T-helper 2 cell treated with Interferon-gamma antibody and Interleukin-4, amounts not matched to agents 5 μg/mL and 100 μg/mL, for 36 hours (primary cell): ENCODE measurements at places on chromosomes 1 and 21.
A peak's percentile ranks its signal among the peaks of the same experiment; 100 is the strongest.

DNA sequence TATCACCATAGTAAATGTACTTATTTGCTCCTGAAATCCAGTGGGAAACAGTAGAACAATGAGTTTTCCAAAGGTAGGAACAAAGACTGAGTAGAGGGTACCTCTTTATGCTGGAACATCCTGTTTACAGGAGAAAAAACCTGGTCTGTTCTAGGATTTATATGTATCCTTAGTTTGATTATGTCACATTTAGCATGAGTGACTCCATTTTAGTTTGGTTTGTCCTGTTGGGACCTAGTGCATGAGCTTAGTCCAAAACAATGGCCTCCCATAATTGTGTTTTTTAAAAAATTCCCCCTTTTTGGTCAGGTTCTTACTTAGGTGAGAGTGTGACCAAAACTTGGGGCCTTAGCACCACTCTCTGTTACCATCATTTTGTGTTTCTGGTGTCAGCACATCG lies 3.5 kb upstream of the MRPL55 start:
- DNase-seq, result no peak

- DNase-seq, result no peak
Observed at GRCh38 chr21:16589006-16589898, 859.5 kb downstream of the USP25 start.

DNA sequence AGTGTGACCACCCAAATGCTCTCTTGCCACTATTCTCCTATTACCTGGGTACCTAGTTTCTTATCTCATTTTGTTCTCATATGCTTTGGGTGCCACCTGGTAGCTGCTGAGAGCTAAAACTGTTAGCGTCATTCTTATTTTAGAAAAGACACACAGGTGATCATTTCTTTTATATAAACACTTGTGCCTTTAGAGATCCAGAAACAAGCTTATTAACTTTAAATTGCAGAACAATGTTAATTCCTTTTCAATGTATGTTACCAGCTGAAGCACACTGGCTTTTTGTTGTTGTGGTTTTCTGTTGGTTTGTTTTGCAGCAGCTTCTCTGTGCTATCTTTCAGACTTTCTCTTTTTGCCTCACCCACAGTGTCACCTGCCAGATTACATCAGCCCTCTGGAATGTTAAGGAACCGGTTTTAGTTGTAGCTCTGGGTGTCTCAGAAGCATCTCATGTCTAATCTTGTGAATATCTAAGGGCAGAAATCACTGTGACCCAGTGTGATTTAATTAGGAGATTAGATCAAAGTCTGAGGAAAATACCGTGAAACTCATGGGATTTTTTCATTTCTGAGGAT lies 43.4 kb upstream of the SLC19A2 start:
- no peak for DNase-seq

DNA sequence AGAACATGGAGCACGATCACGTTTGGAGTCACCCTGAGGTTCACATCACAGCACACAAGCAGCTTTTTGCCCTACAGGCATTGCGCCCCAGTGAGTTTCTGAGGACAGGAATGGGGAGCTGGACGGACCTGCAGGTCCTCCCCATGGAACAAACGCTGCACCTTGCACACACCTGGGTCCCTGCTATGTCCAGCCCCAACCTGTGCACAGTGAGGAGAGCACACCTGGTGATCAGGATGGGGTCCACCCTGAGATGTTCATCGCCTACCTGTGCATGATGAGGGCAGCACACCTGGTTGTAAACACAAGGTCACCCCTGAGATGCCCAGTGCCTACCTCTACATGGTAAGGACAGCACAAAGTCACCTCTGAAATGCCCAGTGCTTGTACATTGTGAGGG lies 45.9 kb downstream of the TCP10L start:
- DNase-seq, result no peak

- DNase-seq, result no peak
Observed at GRCh38 chr21:35336534-35336933, 287.4 kb upstream of the RUNX1 start.

GRCh38 chr1:156488566-156489165 lies 11.9 kb downstream of the MEF2D start:
- no peak for DNase-seq

DNA sequence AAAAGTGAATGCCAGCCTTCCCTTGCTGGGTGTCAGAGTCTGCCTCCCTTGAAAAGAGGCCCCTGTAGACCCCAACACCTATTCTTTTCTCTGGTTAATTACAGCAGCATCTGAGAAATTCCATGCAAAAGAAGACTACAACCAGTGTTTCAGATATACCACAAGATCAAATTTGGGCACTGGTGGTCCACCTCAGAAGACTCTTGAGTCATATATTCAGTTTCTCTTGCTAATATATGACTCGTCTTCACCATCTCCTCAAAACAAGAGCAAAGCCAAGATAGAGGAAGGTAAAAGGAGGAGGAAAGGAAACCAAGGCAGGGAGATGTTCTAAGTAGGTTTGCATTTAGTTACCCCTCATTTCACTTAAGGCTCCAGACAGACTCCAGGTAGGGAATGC lies 259.9 kb downstream of the ZNF648 start:
- no peak for DNase-seq

GRCh38 chr1:94013367-94013878 lies 104.2 kb upstream of the GCLM start:
- no peak for DNase-seq

DNA sequence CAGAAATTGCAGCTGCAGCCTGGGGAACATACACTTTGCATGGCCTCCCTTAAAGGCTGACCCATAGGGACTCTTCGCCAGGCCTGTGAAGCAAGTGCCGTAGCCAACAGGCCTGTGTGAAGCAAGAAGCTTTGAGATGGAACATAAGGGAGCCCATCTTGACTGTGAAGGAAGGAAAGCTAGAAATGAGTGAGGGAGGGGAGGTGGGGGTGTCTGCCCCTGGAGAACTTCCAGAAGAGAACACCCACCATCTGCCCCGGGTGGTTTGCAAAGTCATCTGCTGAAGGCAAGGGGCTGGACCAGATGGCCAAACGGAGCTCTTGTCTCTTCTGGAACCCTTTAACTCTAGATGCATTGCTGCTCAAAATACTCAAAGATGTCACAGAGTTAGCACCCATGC lies 103.3 kb upstream of the GRIK3 start:
- no peak for DNase-seq

GRCh38 chr21:16509476-16509875 lies 779.7 kb downstream of the USP25 start:
- DNase-seq, result no peak

GRCh38 chr21:24255591-24255990 lies 1351.7 kb downstream of the MRPL39 start:
- no peak for DNase-seq

DNA sequence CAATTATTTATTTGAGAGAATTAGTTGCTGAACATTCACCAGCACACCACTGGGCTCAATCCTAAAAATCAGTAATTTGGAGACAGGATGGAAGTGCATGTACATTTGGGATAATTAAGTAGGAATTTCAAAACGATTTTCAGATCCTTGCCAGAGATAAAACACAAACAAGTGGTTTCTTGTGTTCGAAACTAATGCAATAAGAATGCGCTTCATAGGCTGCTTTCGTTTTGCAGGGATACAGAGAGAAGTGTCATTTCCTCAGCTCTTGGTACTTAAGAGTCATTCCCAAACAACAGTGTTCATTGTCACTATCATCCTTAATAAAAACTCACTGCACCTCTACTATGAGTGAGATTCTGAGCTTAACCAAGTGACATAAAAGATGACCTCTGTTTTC lies 20.6 kb upstream of the USP24 start:
- no peak for DNase-seq

- no peak for DNase-seq
Observed at GRCh38 chr1:58570817-58571216, 6.2 kb downstream of the TACSTD2 start.

- no peak for DNase-seq
Observed at GRCh38 chr1:180672105-180672504, 40.3 kb downstream of the XPR1 start.

DNA sequence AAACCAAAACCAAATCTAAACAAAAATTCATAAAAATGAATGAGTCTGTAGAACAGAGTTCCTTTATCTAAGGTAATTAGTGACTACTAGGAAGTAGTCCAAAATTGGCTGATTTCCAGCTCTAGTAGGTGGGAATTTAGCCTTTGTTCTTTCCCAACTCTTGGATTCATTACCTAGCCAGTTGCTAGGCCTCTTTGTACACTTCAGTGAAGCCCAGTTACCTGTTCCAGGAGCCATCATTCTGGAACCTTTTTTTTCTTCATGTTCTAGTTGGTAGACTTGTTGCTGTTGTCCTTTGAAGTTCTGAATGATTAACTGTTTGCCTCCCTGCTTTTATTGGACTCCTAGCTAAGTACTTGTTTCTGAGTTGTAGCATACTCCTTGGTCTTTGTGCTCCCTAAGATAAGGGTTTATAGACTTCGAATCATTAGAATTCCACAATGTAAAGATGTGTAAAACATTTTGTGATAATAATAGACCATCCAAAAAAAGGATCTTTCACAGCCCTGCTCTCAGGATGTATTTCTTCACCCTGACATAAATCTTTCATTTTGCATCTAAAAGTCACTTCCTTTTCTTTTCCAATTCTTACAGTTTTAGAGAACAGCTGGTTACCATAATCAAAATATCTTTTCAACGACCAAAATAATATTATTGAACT lies 9.8 kb downstream of the PLA2G4A start:
- no peak for DNase-seq

GRCh38 chr1:179798213-179798863 lies 55.2 kb downstream of the FAM163A start:
- DNase-seq, result no peak

DNA sequence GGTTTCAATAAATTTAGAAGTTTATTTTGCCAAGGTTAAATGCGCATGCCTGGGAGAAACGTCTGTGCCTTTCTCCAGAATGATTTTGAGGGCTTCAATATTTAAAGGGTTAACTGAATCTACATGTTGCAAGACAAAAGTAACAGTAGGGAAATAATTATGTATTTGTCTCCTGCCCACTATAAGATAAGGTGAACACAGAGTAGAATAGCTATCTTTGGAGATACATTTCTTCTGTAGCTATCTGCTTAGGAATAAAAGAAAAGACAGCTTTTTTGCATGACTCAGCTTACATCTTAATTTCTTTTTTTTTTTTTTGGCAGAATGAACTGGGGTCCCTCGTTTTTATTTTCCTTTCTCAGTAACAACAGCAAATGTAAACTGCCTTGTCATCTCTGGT lies 1351.6 kb downstream of the AMY1C start:
- no peak for DNase-seq

- DNase-seq, result no peak
Observed at GRCh38 chr1:41313661-41314131, 47.5 kb upstream of the FOXO6 start.

DNA sequence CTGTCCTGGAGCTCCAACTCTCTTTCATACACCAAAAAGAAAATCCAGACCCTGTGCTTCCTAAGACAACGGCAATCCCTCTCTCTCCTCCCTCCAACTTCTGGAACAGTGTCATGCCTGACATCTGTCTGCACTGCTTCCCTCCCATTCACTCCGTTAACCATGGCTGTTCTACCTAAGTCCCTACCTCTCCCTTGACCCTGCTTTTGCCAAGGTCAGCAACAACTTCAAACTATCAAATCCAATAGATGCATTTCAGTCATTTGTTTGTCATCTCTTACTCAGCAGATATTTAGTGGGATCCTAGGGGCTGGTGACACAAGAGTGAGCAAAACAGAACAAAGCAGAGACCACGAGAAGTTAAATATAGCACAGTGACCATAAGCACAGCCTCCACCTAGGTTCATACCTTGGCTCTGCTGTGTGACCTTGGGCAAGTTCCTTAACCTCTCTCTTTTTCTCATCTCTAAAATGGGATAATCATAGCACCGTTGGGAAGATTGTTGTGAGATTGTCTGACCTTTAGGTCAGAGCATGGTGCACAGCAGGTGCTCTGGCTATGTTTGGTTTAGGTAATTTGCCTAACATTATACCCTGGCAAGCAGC lies 88.9 kb downstream of the TMEM53 start:
- DNase-seq, result no peak

DNA sequence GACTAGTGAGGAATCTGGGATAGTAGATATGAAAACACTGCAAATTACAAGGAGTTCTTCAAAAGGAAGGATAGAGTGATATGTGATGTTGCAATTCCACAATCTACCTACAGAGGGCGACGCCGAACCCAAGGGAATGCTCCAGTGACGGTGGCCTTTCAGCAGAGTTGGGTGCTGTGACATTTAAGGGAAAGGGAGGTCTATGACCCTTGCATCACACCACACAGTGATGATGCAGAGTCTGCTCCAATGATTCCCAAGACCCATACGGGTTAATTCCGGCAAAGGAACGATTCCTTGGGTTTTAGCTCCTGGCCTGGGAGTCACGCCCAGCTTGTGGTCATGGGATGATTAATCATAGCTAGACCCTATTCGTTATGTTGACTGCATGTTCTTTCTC lies 123.0 kb upstream of the IGSF21 start:
- no peak for DNase-seq

GRCh38 chr1:85275701-85276214 lies 674 bp downstream of the BCL10 start:
- peak; percentile 19 for DNase-seq

DNA sequence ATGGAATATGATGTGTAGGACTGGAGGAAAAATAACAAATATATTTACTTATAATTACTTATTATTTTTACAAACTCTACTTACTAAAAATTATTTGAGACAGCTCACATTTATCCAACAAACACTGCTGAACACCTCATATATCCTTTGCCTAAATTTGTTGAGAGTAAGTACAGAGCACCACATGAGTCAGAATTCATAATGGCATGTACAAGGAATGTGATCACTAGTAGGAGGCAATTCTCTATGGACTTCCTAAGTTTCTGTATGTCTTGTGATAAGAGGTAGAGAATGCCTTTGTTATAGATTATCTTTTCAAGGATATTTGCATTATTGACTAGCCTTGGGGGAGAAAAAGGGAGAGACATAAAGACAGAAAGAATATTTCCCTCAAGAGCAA lies 8.2 kb upstream of the ST6GALNAC3 start:
- no peak for DNase-seq

GRCh38 chr1:237959838-237960237 lies 69.1 kb upstream of the ZP4 start:
- no peak for DNase-seq

GRCh38 chr1:55947446-55947845 lies 631.9 kb downstream of the PLPP3 start:
- DNase-seq, result no peak

DNA sequence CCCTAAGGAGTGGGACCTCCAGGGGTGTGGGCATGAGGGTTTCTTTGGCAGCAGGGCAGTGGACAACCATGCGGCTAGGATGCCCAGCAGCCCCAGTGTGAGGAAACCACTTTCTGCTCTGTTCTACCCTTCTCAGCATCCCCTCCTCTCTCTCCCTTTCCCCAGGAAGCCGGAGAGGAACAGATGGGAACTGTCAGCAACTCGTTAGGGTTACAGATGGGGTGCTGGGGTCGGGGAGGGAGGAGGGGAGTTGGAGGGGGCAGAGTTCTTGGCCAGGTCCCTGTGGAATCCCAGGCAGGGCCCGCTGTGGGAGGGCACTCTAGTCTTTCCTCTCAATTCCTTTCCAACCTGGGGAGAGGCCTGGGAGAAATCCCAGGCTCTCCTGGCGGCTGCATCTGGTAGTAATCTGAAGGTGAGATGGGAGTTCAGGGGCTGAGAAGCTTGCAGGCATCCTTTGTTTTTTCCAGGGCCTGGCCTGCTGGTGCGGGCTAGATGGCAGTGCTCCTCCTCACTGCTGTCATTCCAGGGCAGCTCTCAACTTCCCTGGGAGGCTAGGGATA lies 93.9 kb upstream of the CSF3R start:
- DNase-seq, result no peak

- DNase-seq, result no peak
Observed at GRCh38 chr1:98480271-98480670, 181.2 kb upstream of the SNX7 start.

GRCh38 chr1:61842036-61842435 lies 99.8 kb downstream of the PATJ start:
- no peak for DNase-seq

GRCh38 chr1:99851850-99852454 lies 1.8 kb downstream of the AGL start:
- DNase-seq, result no peak
